SK-MEL-5 (cell line): ENCODE measurements at places on chromosomes 4 and X. TPM values are rescaled to one million over a fixed set of nuclear protein-coding genes. Genes with fewer than 3 reads are reported as not detected.

Gene RIBC1
- total RNA-seq, result 0.43 and 0.98 TPM in 2 replicates

Gene HSFX3
- not detected in 2 replicates for total RNA-seq

Gene TKTL1
- total RNA-seq, result 0.42 TPM in 1 of 2 replicates, not detected in the other

Gene SRPK3
- total RNA-seq, result 0.05 TPM in 1 of 2 replicates, not detected in the other

Gene CT47B1
- not detected in 2 replicates for total RNA-seq

Gene PABPC1L2B
- not detected in 2 replicates for total RNA-seq

Gene MBNL3
- 4.9 and 5.7 TPM in 2 replicates for total RNA-seq

Gene NPY2R
- total RNA-seq, result not detected in 2 replicates

Gene CFP
- 0.95 TPM in 1 of 2 replicates, not detected in the other for total RNA-seq

Gene PGAM4
- not detected in 2 replicates for total RNA-seq

Gene XAGE1B
- total RNA-seq, result 1.8 and 15.3 TPM in 2 replicates

Gene SSX4B
- 0.42 TPM in 1 of 2 replicates, not detected in the other for total RNA-seq

Gene BCAP31
- total RNA-seq, result 363 and 424 TPM in 2 replicates

Gene NOX1
- total RNA-seq, result not detected in 2 replicates

Gene DRD5
- total RNA-seq, result not detected in 2 replicates

Gene RTL5
- 0.29 and 0.40 TPM in 2 replicates for total RNA-seq

Gene DCHS2
- total RNA-seq, result 0.03 TPM in 1 of 2 replicates, not detected in the other

Gene POF1B
- total RNA-seq, result 0.08 and 0.21 TPM in 2 replicates

Gene OPHN1
- 70.2 and 72.0 TPM in 2 replicates for total RNA-seq

Gene LEF1
- total RNA-seq, result 91.7 and 101 TPM in 2 replicates

Gene RRH
- total RNA-seq, result not detected in 2 replicates

Gene ZNF732
- 0.08 TPM in 1 of 2 replicates, not detected in the other for total RNA-seq

Gene ARHGAP10
- 3.2 and 5.0 TPM in 2 replicates for total RNA-seq

Gene IL21
- not detected in 2 replicates for total RNA-seq

Gene PKD2
- total RNA-seq, result 31.5 and 33.0 TPM in 2 replicates

Gene ETDB
- not detected in 2 replicates for total RNA-seq

Gene STATH
- total RNA-seq, result 1.1 and 1.6 TPM in 2 replicates

Gene FGFR3
- total RNA-seq, result 0.03 and 0.32 TPM in 2 replicates

Gene ASB12
- total RNA-seq, result not detected in 2 replicates

Gene PABPC1L2A
- not detected in 2 replicates for total RNA-seq

Gene MAGEA2
- 67.5 and 73.1 TPM in 2 replicates for total RNA-seq

Gene CENPVL2
- 0.32 TPM in 1 of 2 replicates, not detected in the other for total RNA-seq

Gene SLC9A7
- total RNA-seq, result 3.4 and 5.9 TPM in 2 replicates

Gene RTL9
- total RNA-seq, result 0.13 and 0.35 TPM in 2 replicates

Gene SFRP2
- total RNA-seq, result not detected in 2 replicates

Gene TAF7L
- 1.1 and 3.0 TPM in 2 replicates for total RNA-seq

Gene C4orf50
- total RNA-seq, result 0.03 TPM in 2 replicates

Gene PLK4
- 11.1 and 13.7 TPM in 2 replicates for total RNA-seq

Gene C4orf51
- total RNA-seq, result not detected in 2 replicates

Gene PAGE2B
- total RNA-seq, result not detected in 2 replicates

Gene ELK1
- 35.1 and 39.9 TPM in 2 replicates for total RNA-seq
